Posterior vena cava (tissue), 2 donors: ENCODE measurements at places on chromosomes 3 and 15. TPM values are rescaled to one million over a fixed set of nuclear protein-coding genes. Genes with fewer than 3 reads are reported as not detected.

- DNase-seq = no peak
Observed at GRCh38 chr3:13051066-13051465, 22.2 kb downstream of the IQSEC1 start.

DNA sequence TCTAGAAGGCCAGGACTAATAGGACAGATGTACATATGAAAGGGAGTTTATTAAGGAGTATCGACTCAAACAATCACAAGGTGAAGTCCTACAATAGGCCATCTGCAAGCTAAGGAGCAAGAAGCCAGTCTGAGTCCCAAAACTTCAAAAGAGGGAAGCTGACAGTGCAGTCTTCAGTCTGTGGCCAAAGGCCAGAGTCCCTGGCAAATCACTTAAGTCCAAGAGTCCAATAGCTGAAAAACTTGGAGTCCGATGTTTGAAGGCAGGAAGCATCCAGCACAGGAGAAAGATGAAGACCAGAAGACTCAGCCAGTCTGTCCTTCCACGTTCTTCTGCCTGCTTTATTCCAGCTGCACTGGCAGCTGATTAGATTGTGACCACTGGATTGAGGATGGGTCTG is 11.1 kb upstream of the CELF6 start:
- DNase-seq = no peak

DNA sequence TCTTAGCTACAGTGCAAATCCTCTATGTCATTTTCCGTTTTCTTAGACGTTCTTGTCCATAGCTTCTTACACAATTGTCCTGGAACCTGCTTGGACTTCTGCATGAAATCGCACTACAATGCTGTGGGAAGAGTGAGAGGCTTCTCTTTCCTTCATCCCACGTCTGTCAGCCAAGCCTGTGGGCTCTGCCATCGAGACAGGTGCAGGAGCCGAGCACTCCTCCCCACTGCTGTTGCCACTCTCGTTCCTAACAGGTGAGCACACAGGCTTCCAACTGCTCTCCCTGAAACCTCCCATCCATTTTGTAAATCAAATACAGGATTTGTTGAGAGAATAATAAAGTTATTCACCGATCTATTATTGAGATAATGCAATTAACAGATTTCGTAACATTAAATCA is 23.5 kb downstream of the ZXDC start:
- no peak for DNase-seq

DNA sequence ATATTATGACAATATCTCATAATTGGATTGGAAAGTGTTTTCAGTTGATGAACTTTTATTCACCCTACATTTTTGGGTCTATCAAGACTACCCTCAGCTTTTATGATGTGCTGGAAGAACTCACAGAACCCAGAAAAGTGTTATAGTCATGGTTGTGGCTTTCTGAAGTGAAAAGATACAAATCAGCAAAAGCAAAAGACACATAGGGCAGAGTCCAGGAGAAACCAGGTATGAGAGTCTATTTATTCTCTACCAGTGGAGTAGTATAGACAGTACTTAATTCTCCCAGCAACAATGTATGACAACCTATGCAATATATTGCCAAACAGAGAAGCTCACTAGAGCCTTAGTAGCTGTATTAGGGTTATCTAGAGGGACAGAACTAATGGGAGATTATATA is 280.4 kb upstream of the TTC14 start:
- no peak for DNase-seq

Gene IGF2BP2
- 4.1 TPM for total RNA-seq

Gene MYO5C
- 8.6 TPM for total RNA-seq
